ENCODE measurements at places on chromosomes 5 and 9.

GRCh38 chr5:77016962-77017361 lies 13.2 kb upstream of the AGGF1 start:
- no peak for DNase-seq

GRCh38 chr5:115605436-115605835 lies 3.2 kb upstream of the TICAM2 start:
- no peak for DNase-seq

DNA sequence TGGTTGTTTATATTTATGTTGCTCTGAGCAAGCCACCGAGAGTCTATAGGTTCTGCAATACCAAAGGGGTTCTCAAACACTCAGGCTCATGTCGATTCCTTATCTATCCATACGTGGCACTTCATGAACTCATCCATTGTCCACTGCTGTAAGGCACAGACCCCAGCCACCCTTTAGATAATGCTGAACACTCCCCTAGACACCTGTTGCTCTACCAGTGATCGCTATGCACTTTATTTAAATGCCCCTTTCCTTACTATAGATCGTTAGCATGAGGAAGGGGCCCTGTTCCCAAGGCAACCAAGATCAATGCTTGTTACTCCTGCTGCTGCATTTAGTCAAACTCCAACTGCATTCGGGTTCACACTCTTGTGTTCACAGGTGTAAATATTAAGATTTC lies 171.9 kb downstream of the PAM start:
- no peak for DNase-seq

GRCh38 chr5:42923710-42924109 lies 112.0 kb upstream of the SELENOP start:
- no peak for DNase-seq

Data from activated naive CD4-positive, alpha-beta T cell (primary cell).